CD4-positive, alpha-beta T cell (primary cell): ENCODE measurements at places on chromosomes 7 and 10. TPM values are rescaled to one million over a fixed set of nuclear protein-coding genes. Genes with fewer than 3 reads are reported as not detected.

The HDAC9 gene
- 1.2 TPM for total RNA-seq

The PLPP4 gene
- total RNA-seq = not detected

The TDRD1 gene
- not detected for total RNA-seq

The DNAJC12 gene
- not detected for total RNA-seq

The SPDYE5 gene
- not detected for total RNA-seq

The CYP3A7 gene
- not detected for total RNA-seq

The MMRN2 gene
- total RNA-seq = 1.8 TPM

The IGFBP3 gene
- 8.0 TPM for total RNA-seq

The RTKN2 gene
- 3.9 TPM for total RNA-seq

DNA sequence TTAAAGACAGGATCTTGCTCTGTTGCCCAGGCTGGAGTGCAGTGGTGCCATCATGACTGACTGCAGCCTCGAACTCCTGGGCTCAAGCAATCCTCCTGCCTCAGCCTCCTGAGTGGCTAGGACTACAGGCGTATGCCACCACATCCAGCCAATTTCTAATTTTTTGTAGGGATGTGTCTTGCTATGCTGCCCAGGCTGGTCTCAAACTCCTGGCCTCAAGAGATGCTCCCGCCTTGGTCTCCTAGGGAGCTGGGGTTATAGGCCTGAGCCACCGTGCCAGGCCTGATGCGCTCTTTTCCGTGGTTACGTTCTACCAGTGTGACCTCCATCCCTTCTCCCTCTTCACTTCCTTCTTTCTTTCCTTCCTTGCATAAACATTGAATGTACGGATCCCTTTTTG lies 34.2 kb upstream of the IL15RA start:
- DNase-seq = no peak

DNA sequence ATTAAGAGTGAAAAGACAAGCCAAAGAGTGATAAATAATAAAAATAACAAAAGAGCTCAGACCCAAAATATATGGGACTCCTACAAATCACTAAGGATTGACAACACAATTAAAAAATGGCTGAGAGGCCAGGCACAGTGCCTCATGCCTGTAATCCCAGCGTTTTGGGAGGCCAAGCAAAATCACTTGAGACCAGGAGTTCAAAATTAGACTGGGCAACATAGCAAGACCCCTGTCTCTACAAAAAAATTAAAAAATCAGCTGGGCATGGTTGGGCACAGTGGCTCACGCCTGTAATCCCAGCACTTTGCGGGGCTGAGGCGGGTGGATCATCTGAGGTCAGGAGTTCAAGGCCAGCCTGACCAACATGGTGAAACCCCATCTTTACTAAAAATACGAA lies 137.3 kb downstream of the IDE start:
- DNase-seq = no peak

GRCh38 chr7:1733908-1734730 lies 64.0 kb downstream of the ELFN1 start:
- DNase-seq = no peak

- no peak for DNase-seq
Measured at GRCh38 chr10:21334891-21335696, 190.4 kb downstream of the SKIDA1 start.

DNA sequence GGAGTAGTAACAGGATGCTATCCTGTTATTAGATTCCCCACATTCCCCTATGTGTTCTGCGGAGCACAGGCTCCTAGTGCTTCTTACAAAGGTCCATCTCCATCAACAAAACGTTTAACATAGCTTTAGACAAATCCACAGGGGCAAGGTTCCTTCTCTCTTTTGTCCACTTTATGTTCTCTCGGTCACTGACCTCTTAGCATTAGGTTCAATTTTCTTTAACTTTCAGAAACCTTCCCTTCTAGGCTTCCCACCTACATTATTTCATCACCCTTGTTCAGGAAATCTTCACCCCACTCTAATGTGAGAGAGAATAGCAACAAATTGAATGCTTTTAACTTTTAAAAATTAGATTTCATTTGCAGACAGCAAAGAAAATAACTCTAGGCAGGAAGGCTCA lies 84.9 kb downstream of the DOCK4 start:
- DNase-seq = no peak

DNA sequence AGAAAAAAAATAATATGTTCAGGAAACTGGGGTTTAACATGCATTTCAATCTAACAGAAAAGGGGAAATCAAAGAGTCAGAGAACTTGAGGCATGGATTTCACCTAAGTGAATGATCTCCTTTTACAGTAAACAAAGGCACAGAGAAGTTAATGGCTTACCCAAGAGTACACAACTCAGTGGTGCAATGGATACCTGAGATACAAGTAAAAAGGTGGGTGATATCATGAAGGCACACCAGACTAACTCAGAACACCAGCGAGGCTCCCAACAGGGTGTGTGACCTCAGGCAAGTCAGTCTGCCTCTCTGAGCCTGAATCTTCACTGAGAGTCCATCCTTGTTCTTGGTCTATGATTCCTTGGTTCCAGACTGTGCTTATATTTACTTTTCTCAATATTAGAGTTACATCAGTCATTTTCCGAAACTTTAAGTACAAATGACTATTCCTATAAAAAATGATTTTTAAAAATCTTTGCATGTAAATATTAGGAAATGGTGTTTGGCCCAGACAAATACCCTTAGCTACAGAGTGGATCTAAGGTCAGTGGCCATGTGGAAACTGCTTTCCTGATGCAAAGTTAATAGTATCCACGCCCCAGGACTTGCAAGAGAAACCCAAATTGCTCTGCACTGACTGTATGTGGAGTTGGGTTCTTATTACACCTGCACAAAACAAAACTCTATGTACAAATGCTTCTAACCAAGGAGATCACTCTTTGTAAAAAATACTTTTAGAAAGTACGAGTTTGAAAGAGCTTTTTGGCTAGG lies 282.8 kb upstream of the IMMP2L start:
- DNase-seq = no peak

GRCh38 chr7:48742079-48742798 lies 182.1 kb upstream of the CDC14C start:
- no peak for DNase-seq

DNA sequence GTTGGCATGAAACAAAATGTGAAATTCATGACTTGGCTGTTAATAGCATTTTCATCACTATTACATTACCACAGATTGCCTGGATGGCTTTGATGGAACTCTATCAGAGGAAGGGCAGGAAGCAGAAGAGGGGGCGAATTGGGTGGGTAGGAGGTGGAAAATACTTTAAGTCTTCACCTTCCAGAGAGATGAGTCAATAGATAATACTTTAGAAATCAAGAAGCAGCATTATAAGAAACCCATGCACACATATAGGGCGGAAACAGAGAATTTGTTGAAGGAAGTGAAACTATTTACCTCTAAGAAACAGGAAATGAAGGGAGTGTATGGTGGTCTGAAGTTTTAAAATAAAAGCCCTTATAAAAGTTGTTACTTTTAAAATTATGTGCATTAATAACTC lies 152.1 kb upstream of the TARP start:
- no peak for DNase-seq

- DNase-seq = no peak
Measured at GRCh38 chr10:621981-622740, 67.3 kb downstream of the DIP2C start.

DNA sequence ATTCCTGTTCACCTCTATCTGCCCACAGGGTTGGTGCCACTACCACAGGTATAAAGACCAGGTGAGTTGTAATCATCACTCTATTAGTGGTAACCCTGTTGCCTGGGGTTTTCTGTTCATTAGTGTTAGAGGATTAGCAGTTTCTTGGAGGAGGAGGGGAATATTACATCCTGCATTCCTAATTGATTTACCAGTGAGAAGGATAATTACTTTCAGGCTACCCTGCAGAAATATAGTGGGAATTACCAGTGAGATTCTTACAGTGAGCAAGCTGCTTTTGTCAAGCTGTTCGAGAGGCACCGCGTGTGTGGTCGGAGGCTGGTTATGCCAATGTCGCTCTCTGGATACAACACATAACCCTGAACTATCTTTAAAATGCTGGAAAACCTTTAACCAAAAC lies 280.7 kb downstream of the SORCS3 start:
- no peak for DNase-seq

DNA sequence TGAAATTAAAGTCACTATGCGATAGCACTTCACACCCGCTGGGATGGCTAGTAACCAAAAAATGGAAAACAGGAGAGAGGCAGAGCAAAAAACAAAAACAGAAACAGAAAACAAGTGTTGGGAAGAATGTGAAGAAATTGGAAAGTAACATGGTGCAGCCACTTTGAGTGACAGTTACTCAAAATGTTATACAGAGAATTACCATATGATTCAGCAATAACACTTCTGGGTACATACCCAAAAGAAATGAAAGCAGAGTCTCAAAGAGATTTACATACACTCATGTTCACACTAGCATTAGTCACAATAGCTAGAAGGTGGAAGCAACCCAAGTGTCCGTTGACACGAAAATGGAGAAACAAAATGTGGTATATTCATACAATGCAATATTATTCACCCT lies 88.6 kb upstream of the KCNIP2 start:
- no peak for DNase-seq

- DNase-seq = no peak
Measured at GRCh38 chr7:98312201-98312600, 30.7 kb downstream of the BRI3 start.

DNA sequence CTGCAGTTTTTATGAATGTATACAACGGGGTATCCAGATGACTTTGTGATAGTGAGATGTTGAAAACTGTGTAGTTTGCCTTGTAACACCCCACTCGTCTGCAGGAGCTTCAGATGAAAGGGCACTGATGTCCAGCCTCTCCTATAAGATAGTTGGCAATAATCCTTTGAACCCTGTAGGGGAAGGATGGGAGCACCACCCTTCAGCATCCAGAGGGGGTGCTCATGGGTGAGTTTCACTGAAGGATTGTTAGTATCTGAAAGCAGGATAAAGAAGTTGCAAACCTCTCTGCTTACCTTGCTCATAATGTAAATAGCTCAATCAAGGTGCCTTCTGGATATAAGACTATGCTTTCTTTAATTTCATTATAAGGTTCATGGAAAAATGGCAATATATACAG lies 201.5 kb downstream of the TMEM178B start:
- DNase-seq = no peak

GRCh38 chr7:130878785-130879184 lies 144.8 kb upstream of the KLF14 start:
- DNase-seq = no peak

DNA sequence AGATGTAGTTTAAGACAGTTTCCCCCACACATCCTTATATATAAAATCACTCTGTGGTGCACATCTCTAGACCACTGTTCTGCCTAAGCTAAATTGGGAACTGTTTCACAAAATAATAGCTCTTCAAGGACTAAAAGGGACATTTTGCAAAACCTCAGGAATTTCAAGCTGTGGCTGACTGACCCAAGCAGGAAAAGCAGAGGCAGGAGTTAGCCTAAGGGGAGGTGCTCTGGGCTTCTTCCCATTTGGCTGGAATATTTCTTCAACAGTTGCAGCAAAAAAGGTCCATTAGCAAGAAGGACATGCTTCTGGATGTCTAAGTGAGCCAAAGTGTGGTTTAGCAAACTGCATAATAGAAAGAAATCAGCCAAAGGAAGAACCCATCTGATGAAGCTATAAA lies 551.2 kb upstream of the ANKRD30A start:
- DNase-seq = no peak

GRCh38 chr7:150951521-150951920 lies 26.6 kb downstream of the KCNH2 start:
- DNase-seq = no peak

GRCh38 chr7:11416641-11417458 lies 415.1 kb downstream of the THSD7A start:
- no peak for DNase-seq

DNA sequence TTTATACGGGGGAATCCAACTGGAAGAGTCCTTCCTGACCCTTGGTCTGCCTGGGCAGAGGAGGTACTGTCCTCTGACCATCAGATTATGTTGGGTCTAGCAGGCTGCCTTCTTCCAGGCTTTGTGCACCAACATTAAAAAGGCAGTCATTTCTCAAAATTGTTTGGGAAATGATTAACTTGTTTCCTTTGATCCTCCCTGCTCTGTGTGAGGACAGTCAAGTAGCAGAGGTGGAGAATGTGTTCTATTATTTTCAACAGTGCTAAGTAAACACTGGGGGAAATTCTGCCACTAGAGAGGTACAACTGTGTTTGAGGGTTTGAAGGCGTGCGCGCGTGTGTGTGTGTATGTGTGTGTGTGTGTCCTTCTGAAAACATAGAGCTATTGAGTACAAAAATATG lies 20.6 kb downstream of the ACSL5 start:
- no peak for DNase-seq

DNA sequence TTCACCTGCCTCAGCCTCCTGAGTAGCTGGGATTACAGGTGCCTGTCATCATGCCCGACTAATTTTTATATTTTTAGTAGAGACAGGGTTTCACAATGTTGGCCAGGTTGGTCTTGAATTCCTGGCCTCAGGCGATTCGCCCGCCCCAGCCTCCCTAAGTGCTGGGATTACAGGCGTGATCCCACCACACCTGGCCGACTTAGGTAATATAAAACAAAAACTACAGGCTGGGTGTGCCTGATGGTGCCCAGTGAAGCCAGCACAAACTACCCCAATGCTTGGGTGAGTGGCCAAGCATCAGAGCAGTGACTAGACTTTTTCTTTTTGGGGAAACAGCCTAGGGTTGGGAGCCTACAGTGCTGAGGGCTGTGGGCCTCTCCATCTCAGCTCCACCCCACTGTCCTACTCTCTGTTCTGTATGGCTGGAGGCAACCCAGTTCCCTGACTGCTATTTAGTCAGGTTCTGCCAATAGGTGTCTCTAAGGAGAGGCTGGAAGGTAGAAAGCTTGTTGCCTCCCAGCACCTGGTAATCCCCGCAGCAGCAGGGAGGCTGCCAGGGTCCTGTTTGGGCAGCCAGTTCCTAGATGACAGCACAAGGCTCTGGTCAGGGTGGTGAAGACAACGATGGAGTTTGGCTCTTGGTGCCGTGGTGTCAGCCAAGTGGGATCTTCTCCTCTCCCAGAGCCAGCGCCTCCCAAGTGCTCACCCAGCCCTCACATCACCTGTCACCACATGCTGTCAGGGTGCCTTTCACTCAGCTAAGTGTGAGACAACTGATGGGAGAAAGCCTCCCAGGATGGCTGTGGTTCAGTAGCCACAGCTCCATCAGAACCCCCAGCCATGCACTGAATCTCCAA lies 10.4 kb upstream of the NACAD start:
- no peak for DNase-seq

DNA sequence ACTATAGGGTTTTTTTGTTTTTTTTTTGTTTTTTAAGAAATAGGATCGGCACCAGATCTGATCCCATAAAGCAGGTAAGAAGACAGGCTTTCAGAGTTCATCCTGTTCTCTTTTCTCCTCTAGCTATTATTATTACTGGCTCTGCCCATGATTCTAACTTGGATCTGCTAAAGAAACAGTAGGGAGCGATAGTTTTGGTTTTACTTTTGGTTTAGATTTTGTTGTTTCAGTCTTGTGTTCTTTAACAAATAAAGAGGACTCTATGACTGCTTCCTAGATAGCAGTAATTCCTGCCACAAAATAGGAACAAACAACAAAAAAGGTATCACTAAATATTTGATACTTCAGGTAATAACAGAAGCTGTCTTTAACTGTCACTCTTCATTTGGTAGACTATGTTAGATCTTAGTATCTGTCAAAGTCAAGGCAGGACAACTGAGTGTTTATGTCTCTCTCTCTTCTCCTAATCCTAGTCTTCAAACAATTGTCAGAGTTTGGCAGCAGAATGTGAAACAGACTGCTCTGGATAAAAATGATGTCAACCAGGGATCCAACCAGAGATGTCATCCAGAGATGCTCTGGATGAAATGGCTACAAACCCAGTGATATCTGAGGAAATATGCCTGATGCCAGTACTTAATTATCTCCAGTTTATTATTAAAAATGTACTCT lies 99.8 kb downstream of the KMT2C start:
- DNase-seq = no peak
